ENCODE measurements at places on chromosomes 1 and 21.

DNA sequence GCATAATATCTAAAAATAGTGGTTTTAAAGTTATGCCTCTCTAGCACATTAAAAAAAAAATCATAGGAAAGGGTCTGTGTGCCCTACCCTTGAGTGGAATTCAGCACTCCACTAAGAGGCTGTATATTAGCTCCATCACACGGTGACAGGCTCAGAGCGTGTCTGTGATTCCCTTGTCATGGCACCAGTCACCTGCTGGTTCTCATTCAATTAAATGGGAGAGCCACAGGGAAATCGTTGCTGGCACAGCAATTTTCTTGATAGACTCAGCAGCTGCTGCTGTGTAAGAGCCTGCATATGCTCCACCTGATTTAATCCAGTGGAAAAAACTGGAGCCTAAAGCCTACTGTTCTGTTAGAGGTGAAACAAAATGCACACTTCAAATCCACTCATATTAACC, 9.5 kb downstream of the ATP6V1G3 start:
- DNase-seq: no peak

DNA sequence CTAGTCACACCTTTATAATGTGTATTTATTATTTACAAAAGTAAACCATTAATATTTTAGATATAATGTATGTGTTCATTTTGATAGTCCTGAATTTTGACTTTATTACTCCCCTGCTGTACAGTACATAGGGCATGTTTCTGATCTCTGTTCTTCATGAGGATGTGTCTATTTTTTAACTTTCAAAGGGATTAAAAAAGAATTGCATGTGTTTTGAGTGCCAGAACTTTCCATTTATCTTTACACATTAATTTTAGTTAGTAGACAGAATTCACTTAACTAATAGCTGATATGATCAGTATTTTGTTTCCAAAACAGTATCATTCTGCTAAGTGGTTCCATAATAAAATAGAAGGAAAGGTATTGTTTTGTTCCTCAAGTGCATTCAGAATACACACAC, 3.1 kb downstream of the PBX1 start:
- no peak for DNase-seq

DNA sequence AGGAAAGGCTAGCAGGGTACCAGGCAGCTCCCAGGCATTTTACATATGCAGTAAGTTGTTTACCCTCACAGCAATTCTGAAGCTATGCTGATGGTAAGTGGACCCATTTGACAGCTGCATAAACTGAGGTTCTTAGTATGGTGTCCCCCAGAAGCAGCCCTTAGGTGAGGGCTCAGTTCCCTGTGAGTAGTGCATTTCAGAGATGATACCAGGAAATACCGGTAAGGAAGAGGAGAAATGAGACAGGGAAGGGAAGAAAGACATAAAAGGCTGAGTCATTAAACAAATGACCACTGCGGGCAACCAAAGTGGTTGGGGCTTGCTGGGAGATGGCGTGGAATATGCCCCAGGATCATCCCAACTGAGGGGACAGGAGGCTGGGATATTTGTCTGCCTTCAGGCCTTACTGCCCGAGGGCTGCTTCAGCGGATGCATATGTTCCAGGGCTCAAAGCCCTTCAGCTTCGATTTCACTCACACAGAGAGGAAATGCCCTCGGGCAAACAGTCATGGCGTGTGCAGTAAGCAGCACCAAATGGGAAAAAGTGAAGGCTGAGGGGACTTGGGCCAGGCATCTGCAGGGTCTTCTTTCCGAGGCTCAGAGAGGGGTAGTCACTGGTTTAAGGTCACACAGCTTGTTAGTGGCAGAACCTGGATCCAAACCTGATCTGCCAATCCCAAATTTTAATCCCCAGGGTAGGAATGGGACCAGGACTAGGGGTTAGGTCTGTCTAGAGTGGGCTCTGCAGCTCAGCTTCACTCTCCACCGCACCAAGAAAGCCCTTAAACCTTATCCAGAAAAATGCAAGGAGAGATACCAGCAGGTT, 133.7 kb upstream of the RUNX3 start:
- no peak for DNase-seq

DNA sequence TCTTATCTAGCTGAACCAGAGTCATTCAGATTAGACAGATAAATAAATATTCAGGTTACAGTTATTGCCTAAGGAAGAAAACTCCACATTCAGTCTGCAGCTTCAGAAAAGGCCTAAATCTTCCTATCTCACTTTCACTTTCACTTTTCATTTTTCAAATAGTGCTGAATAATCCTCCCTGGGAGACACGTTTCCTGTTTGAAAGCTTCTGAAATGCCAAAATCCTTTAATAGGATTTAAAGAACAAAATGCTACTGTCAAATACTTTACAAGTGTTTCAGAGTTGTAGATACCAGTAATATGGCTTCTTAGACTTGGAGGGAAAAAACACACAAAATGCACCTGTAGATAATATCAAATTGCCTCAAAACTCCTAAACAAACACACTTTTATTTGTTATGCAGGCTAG, 3.9 kb downstream of the PSMB2 start:
- no peak for DNase-seq

DNA sequence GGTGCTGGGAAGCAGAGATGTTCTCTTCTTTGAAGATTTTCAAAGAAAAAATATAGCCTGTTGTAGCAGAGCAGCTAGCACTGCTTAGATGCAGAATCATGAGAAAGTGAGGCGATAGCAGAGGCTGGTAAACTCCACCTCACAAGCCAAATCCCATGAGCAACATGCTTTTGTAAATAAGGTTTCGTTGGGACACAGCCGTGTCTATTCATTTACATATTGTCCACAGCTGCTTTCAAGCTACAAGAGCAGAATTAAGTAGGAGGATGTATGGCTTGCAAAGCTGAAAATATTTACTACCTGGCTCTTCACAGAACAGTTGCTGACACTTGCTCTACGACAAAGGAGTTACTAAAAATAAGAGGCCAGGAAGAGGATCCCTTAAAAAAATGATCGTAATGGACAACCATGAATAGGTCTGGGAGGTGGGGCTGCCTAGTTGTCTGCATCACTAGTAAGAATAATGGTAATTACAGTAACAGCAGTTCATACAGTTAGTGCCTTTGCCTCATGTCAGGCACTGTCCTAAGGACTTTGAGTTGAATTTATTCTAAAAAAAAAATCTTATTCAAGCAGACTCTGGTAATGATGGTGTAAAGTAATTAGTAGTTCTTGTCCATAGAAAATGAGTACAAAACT, 622.0 kb downstream of the KIF26B start:
- no peak for DNase-seq

DNA sequence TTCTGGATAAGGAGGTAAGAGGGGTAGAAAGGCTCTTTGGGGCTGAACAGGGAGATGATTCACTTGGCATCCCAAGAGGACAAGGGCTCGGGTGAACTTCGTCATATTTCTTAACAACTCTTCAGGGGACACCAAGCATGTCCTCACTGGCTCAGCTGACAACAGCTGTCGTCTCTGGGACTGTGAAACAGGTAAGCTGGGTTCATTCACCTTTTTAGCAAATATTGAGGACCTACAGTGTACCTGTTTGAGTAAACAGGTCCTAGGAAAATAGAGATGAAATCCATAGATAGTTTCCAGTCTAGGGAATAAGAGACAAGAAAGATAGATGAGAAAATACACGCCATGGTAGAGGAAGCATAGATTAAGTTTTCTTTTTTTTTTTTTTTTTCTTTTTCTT, 2.1 kb downstream of the EIF3I start:
- DNase-seq: no peak

DNA sequence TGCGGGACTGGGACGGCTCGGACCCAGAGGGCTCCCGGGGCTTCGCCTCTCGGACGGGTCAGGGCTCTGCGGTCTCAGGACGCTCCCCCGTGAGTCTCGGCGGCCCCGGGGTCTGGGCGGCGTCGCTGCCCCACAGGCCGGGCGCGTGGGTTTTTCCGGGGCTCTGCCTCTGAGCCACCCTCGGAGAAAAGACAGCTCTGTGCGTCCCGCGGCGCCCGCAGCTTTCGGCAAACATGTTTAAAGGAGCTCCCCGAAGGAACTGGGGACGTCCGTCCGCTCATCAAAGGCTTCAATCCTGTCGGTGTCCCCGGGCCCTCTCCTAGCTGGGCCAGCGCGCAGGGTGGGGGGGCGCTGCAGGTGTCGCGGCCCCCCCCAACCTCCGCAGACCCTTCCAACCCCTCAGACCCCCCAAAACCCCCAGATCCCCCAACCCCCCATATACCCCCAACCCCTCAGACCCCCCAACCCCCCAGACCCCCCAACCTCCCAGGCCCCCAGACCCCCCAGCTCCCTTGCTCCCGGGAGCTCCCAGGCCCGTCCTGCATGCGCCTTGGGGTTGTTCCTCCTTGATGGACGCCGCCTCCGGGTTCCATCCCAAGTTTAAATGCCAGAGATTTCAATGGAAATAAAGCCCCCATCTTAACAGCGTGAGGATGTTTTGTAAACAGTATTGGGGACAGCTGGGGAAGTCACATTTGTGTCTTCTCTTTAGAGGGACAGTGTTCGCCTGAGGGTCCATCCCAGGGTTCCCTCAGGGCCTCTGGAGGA, 996 bp upstream of the C1orf159 start:
- DNase-seq: peak; percentile 47

DNA sequence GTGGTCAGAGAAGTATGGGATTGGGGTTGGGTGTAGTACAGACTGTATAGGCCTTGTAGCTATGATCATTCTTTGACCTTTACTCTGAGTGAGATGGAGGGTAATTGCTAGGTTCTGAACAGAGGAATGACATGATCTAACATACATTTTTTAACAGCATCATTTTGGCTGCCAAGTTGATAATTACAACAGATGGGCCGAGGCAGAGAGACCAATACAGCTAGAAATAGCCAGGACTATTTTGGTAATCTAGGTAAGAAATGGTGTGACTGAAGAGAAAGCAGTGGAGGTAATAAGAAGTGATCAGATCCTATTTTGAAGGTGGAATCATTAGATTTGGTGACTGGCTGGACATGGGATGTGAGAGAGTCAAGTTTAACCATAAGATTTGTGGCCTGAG, 43.5 kb downstream of the RPAP2 start:
- DNase-seq: no peak
